Calu3 (cell line): ENCODE measurements at places on chromosomes 13 and 19. TPM values are rescaled to one million over a fixed set of nuclear protein-coding genes. Genes with fewer than 3 reads are reported as not detected.

The SYCN gene
- total RNA-seq: not detected in 2 replicates

- H3K4me3 ChIP-seq: no peak overlapping the region
- no peaks in the 10 kb centered on the region for H3K4me1 ChIP-seq
- no peaks in the 10 kb centered on the region for H3K36me3 ChIP-seq
- no peak overlapping the region for H3K27ac ChIP-seq
These were observed 19.3 kb upstream of the C13orf42 start for GRCh38 chr13:51130348-51130747.

The FOXA3 gene
- 12.1 and 19.9 TPM in 2 replicates for total RNA-seq

The ONECUT3 gene
- 20.0 and 25.7 TPM in 2 replicates for total RNA-seq

GRCh38 chr13:112510987-112511685, 76.8 kb downstream of the TUBGCP3 start:
- no peak overlapping the region for H3K27ac ChIP-seq
- H3K4me1 ChIP-seq: no peaks in the 10 kb centered on the region
- no peaks in the 10 kb centered on the region for H3K36me3 ChIP-seq
- no peak for DNase-seq
- H3K4me3 ChIP-seq: no peak overlapping the region

DNA sequence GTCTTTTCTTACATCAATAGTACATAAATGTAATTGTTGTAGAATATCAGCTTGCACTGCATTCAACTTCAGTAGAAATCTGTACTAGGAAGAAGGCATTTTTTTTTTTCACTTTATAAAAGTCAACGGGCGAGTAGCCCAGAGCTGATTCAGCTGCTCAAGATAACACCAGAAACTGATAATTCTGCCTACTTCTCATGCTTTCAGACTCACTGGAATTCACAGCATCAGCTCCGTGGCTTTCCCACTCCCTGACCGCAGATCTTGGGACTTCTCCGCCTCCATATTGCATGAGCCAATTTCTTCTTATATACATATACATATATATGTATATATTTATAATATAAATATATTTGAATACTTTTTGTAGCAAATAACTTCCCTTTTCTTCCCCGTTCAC, 263.1 kb upstream of the RXFP2 start:
- H3K4me1 ChIP-seq: no peaks in the 10 kb centered on the region
- H3K4me3 ChIP-seq: no peak overlapping the region
- peaks cover 12% of the 10 kb centered on the region for H3K27me3 ChIP-seq

DNA sequence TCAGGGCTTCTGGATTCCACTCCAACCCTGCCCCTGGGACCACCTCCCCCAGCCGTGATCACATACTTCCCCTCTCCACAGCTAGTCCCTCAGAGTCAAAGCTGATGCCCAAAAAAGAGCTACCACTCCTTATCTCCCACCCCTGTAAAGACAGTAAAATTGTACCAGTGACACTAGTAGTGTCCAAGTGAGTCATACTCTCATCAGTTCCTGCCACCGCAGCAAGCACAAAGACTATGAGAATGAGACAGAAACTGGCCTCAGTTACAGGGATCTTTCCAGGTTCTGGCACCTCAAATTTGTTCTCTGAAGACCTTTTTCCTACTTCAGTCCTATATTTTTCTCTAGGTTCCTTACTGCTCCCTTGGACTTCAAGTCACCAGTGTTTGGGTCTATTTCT, 144.2 kb downstream of the SPRY2 start:
- no peaks in the 10 kb centered on the region for H3K4me1 ChIP-seq
- no peak overlapping the region for H3K4me3 ChIP-seq
- H3K36me3 ChIP-seq: no peaks in the 10 kb centered on the region
- no peaks in the 10 kb centered on the region for H3K27me3 ChIP-seq
- no peak overlapping the region for H3K27ac ChIP-seq

The NLRP11 gene
- 0.22 TPM in 1 of 2 replicates, not detected in the other for total RNA-seq

- H3K4me1 ChIP-seq: no peaks in the 10 kb centered on the region
- H3K36me3 ChIP-seq: no peaks in the 10 kb centered on the region
- no peak for DNase-seq
- H3K27me3 ChIP-seq: no peaks in the 10 kb centered on the region
These were observed 1074.4 kb upstream of the PRR20A start for GRCh38 chr13:56066321-56066720.

The SUPT5H gene
- total RNA-seq: 158 and 189 TPM in 2 replicates

The PSG7 gene
- total RNA-seq: not detected in 2 replicates

DNA sequence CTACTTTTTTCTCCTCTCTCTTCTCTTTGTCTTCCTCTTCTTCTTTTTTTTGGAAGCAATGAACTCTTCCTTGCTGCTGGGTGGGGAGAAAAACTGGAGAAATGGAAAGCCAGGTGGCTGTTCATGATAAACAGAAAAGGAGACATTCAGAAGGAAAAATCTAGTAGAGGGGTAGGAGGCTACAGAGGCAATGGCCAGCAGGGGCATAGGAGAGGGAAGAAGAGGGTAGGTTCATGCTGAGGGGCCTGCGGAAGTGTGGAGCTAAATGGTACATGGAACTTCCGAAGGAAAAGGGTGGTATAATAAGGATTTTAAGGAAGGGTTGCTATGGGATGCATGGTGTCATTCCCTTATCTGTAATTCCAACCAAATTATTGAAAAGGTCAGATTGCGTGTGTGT, 17.5 kb upstream of the HS6ST3 start:
- no peak for DNase-seq
- H3K27me3 ChIP-seq: peaks cover 15% of the 10 kb centered on the region
- no peaks in the 10 kb centered on the region for H3K4me1 ChIP-seq
- H3K36me3 ChIP-seq: no peaks in the 10 kb centered on the region

DNA sequence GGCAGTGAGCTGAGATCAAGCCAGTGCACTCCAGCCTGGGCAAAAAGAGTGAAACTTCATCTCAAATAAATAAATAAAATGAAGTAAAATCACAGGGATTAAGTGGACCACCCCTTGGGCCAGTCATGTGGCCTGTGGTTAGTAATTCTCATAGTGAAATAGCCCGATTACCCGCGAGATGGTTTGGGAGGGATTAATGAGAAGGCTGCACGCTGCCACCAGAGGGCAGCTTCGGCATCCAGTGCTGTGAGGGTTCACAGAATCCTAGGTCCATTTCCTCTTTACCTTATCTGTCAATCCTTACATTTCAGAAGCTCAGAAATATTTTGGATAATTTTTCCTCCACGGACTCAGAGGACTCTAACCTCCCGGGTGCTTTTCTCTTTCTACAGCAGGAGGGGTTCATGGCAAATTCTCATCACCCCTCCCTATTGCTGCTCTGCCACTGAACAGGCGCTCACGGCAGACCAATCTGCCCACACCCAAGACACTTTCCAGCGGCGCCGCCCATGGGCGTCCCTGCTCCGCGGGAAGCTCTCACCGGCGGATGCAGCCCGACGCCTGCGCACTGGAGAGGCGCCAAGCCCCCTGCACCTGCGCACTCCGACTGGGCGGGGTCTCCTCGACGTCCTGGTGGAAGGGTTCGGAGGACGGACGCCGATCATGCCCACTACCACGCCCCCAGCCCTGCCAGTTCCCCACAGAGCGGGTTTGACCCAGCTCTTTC, 11.0 kb downstream of the ZNF835 start:
- no peaks in the 10 kb centered on the region for H3K4me1 ChIP-seq
- no peak overlapping the region for H3K4me3 ChIP-seq
- H3K27me3 ChIP-seq: no peaks in the 10 kb centered on the region
- no peak for DNase-seq
- H3K36me3 ChIP-seq: no peaks in the 10 kb centered on the region
- no peak overlapping the region for H3K27ac ChIP-seq

GRCh38 chr13:41402691-41403511, 54.4 kb upstream of the RGCC start:
- H3K4me1 ChIP-seq: no peaks in the 10 kb centered on the region
- no peaks in the 10 kb centered on the region for H3K36me3 ChIP-seq

DNA sequence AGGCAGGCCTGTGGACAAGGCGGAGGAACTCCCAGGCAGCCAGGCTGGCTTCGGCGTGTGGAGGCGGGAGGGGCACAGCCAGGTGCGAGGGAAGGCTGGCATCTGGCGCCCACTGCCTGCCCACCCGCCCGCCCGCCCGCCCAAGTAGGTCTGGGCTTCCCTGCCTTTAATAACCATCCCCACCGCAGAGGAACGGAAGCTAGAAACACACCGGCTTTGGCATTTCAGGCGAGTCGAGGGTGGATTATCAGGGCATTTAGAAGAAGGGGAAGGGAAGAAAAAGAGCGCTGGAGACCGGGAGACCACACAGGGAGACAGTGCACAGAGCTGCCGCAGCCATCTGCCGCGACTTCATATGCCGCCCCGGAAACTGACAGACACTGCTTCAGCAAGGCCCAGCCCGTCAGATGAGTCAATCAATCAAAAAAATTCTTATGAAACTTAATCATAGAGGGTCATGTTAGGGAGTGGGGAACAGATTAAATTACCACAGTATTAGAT, 199.7 kb downstream of the TSHZ3 start:
- no peak overlapping the region for H3K4me3 ChIP-seq
- DNase-seq: no peak
- H3K4me1 ChIP-seq: no peaks in the 10 kb centered on the region

DNA sequence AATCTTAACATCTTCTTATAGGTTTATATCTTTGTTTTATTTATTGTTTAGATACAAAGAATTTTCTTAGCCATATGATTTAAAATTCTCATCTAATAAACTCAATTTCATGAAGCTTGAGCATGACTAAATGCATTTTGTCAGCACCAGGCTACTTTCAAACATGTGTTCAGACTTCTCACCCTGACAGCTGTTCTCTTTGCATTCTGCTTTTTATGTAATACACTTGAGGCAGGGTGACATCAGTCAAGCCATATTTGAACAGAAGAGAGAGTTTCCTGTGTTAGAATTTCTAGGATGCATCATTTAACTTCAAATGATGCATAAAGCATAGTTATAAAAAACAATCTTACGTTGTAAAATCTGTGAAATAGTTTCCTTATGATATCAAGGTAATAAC, 1295.1 kb upstream of the PCDH20 start:
- no peaks in the 10 kb centered on the region for H3K27me3 ChIP-seq
- H3K27ac ChIP-seq: no peak overlapping the region
- no peak for DNase-seq

GRCh38 chr19:13120031-13120430, 2.0 kb downstream of the NACC1 start:
- no peak for DNase-seq
- H3K27me3 ChIP-seq: no peaks in the 10 kb centered on the region
- H3K27ac ChIP-seq: no peak overlapping the region
- H3K36me3 ChIP-seq: peaks cover 46% of the 10 kb centered on the region
- H3K4me1 ChIP-seq: peaks cover 16% of the 10 kb centered on the region

GRCh38 chr19:40687525-40688016, 2.9 kb downstream of the NUMBL start:
- H3K4me1 ChIP-seq: no peaks in the 10 kb centered on the region
- no peak overlapping the region for H3K27ac ChIP-seq
- H3K4me3 ChIP-seq: no peak overlapping the region
- DNase-seq: no peak
- peaks cover 27% of the 10 kb centered on the region for H3K36me3 ChIP-seq

DNA sequence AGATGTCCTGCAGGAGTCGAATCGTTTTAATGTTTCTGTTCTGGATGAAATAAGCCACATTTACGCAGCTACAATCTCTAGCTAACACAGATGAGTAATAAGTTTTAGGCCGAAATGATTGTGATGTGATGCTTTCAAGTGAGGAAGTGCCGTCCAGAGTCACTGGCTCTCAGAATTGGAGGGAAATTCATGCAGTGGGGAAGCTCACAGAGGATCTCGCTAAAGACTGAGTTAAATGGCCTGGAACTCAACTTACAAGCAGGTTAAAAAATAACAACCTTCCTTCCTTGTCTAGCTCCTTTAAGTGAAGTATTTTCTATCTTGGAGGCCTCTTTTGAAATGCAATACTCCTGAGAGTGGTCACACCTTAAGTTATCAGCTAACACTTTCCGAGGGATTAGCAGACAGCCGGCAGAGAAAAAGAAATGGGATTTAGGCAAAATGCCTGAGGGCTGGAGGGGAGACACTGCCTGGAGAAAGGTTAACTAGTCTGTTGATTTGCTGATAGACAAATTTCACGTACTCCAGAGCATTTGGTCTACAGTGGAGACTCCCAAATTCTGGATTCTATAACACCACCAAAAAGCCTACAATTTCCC, 74.2 kb downstream of the IRS2 start:
- no peak for DNase-seq
- no peaks in the 10 kb centered on the region for H3K27me3 ChIP-seq
- H3K4me3 ChIP-seq: no peak overlapping the region
- H3K36me3 ChIP-seq: no peaks in the 10 kb centered on the region
- H3K27ac ChIP-seq: no peak overlapping the region

The ZNF681 gene
- 3.7 and 6.9 TPM in 2 replicates for total RNA-seq

The IQCN gene
- 1.5 and 1.6 TPM in 2 replicates for total RNA-seq

The CLDN10 gene
- total RNA-seq: 46.8 and 55.0 TPM in 2 replicates

The STARD13 gene
- 8.6 and 11.3 TPM in 2 replicates for total RNA-seq

GRCh38 chr13:43268632-43269031, 245.2 kb downstream of the DNAJC15 start:
- no peak for DNase-seq
- peak overlapping the region; percentile 28 for H3K4me3 ChIP-seq

- H3K4me3 ChIP-seq: no peak overlapping the region
- H3K4me1 ChIP-seq: no peaks in the 10 kb centered on the region
- no peaks in the 10 kb centered on the region for H3K36me3 ChIP-seq
- H3K27ac ChIP-seq: no peak overlapping the region
- DNase-seq: no peak
These were observed 800.4 kb downstream of the DIAPH3 start for GRCh38 chr13:59363313-59363712.

The NLRP7 gene
- not detected in 2 replicates for total RNA-seq

The PSG6 gene
- total RNA-seq: not detected in 2 replicates

- no peak overlapping the region for H3K4me3 ChIP-seq
- no peak overlapping the region for H3K27ac ChIP-seq
- no peaks in the 10 kb centered on the region for H3K27me3 ChIP-seq
- no peak for DNase-seq
These were observed 155.7 kb downstream of the TNFRSF19 start for GRCh38 chr13:23725922-23726321.

DNA sequence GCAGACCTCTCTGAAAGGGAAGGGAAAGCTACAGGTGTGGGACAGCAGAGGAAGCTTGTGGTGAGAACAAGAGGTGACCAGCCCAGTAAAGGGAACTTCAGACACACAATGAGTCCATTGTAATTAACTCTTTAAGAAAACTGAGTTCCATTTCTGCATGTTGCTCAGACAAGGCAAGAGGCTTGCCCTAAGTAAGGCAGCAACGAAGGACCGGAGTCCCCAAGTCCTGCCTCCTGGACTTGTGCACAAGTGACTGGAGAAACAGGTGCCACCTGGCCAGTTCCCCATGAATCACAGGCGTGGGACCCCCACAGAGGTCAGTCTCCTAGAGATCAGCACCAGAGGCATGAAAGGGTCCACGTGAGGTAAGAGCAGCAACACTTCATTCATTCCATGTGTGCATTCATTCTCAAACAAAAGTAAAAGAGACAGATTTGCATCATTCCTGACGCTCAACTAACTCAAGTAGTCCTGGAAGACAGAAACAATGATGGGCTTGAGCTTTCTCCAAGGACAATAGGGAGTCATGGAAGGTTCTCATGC, 14.7 kb upstream of the SIGLEC6 start:
- no peak overlapping the region for H3K27ac ChIP-seq
- no peak overlapping the region for H3K4me3 ChIP-seq
- no peak for DNase-seq
- H3K4me1 ChIP-seq: peaks cover 30% of the 10 kb centered on the region
- H3K36me3 ChIP-seq: no peaks in the 10 kb centered on the region
